ENCODE measurements at places on chromosomes 12 and 14.

GRCh38 chr14:94203473-94204210 lies 29.5 kb downstream of the PPP4R4 start:
- DNase-seq, result no peak

DNA sequence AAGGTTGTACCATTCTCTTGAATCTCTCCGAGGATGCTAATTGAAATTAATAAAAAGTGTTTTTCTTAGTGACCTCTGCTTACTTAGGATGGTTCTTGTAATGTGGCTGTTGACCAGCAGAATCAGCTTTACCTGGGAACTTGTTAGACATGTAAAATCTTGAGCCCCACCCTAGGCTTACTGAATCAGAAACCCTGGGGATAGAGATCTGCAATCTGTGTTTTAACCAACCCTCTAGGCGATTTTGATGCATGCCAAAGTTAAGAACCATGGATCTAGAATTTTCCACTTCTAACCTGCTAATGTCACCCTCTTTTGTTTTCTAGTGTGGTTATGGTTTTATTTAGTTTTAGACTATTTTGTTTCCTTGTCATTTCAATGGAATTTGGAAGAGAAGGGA lies 6.5 kb downstream of the NUBPL start:
- no peak for DNase-seq

DNA sequence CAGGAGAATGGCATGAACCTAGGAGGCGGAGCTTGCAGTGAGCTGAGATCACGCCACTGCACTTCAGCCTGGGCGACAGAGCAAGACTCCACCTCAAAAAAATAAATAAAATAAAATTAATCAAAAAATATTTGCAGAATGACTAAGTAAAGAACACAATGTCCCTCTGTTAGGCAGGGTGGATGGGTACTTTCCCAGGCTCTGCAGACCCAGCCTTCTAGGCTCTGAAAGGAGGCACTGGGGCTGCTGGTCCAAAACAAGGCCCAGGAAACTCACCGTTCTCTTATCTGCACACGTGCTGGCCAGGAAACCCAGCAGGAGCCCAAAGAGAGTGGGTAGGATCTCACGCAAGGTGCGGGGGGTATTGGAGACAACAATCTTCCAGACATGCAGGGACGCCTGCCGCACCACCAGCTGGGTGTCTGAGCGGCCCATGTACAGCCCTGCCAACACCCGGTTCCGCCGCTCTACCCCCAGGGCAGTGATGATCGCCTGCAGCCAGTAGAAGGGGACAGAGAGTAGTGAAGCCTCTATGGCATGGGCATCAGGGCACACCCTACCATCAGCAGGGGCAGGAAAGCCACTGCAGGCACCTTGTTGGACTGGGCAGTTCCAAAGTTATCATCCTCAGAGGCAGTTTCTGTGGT lies 25.8 kb upstream of the RAB35 start:
- DNase-seq, result no peak

DNA sequence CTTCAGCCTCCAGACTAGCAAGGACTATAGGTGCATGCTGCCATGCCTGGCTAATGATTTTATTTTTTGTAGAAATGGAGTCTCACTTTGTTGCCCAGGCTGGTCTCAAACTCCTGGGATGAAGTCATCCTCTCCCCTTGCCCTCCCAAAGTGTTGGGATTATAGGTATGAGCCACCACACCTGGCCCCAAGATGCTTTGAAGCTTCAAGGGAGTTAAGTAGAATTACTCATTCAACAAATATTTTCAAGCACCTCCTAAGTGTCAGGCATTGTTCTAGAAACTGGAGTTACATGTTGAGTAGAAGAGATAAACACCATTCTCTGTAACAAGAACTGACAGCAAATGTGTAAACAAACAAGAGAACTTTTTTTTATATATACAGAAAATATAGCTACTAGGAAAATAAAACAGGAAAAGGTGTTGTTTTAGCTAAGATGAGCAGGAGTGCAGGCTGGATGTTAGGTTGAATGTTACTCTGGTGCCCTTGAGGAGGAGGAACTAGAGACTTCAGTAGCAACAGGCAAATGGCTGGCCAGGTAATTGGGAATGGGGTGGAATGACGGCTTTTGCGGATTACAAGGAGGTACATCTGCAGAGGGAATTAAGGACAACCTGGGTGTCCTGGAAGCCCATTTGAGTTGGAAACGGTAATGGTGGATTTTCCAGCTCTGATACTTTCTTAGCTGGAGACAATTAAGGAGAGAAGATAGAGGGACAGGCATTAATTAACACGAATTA lies 32.0 kb upstream of the CFAP54 start:
- DNase-seq, result no peak

GRCh38 chr12:121789800-121790728 lies 3.4 kb downstream of the RHOF start:
- peak; percentile 94 for DNase-seq

GRCh38 chr14:68405961-68406360 lies 386.9 kb downstream of the ZFP36L1 start:
- no peak for DNase-seq

DNA sequence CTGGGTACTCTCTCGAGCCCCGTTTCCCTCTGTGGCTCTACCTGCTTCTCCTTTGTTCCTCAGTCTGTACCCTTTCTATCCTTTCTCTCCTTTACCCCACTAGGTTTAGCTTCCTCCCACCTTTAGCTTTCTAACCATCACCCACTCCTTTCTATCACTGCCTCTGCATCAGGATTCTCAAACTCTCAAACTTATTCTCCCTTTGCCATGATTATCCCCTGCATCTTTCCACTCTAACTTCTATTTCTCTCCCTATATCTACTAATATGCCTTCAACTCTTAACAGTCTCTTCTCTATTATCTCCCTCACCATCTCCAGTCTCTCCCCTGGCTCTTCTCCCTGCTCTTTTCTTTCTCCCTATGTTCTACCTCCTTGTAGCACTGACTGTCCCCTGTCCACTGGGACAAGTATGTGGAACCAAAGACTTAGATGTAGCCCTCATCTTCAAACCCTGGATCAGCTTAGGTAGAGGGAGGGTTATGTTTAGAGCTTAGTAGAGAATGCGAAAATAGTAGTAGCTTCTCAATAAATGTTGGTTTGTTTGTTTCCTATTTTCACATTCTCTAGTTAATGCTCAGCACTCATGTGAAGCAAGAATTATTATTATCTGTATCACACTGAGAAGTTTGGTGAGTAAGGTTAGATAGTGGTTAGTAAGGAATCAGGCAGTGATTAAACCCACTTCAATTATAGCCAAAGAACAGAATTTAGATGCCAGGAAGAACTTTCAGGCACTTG lies 3.4 kb downstream of the GDF11 start:
- DNase-seq, result no peak

GRCh38 chr14:56268039-56268438 lies 149.8 kb downstream of the PELI2 start:
- DNase-seq, result no peak

- DNase-seq, result no peak
These were observed 28.3 kb upstream of the DIO2 start for GRCh38 chr14:80239631-80240030.

- peak; percentile 14 for DNase-seq
These were observed 863 bp downstream of the DENND5B start for GRCh38 chr12:31589904-31590641.

GRCh38 chr12:52949413-52950331 lies 754 bp downstream of the KRT18 start:
- no peak for DNase-seq

- DNase-seq, result no peak
These were observed 114.7 kb upstream of the FKBP4 start for GRCh38 chr12:2679816-2680675.

GRCh38 chr12:130007771-130008170 lies 103.9 kb upstream of the TMEM132D start:
- DNase-seq, result no peak

GRCh38 chr12:46959502-46959901 lies 119.9 kb upstream of the PCED1B start:
- DNase-seq, result no peak

DNA sequence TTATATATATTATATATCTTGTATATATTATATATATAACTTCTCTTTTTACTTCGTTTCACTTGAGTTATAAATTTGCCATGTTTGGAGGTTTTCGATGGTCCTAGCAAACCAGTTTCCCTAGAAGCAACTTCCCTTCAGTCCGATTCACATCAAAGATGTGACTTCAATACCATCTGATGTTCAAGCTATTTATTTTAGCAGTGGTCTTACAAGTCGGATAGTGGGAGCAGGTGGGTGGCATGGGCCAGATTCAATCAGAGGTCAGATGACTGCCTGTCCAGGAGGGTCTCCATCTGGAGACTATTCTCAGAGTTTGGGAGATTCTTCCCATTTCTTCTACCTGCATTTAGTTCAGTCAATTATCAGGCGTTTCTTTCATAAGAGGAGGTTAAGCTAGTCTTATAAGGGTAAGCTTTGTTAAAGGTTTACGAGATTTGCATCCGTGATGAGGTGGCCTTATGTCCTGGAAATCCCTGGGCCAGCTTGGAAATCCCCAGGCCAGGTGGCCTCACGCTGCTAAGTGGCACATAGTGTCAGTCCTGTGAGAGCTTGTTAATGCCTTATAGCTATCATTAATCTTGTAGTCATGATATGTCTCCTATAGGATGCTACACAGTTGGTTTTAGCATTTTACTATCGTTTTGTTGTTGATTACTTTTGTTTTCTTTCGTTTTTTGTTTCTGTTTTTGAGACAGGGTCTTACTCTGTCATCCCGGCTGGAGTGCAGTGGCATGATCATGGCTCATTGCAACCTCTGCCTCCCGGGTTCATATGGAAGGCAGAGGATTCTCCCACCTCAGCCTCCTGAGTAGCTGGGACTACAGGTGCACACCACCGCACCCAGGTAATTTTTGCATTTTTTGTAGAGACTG lies 145.8 kb downstream of the BICD1 start:
- no peak for DNase-seq

DNA sequence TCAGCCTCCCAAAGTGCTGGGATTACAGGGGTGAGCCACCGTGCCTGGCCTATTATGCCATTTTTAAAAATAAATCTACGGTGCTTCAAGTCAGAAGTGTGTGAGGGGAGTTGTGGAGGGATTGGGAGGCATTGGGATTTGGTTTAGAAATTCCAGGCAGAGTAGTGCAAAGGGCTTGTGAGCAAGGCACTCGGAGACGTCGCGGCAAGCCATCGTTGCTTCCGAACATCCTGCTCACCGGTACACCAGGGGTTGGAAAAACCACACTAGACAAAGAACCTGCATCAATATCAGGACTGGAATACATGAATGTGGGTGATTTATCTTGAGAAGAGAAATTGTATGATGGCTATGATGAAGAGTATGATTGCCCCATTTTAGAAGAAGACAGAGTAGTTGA lies 227.0 kb downstream of the ALG10 start:
- no peak for DNase-seq

GRCh38 chr12:121278169-121279070 lies 18.1 kb downstream of the CAMKK2 start:
- DNase-seq, result no peak

DNA sequence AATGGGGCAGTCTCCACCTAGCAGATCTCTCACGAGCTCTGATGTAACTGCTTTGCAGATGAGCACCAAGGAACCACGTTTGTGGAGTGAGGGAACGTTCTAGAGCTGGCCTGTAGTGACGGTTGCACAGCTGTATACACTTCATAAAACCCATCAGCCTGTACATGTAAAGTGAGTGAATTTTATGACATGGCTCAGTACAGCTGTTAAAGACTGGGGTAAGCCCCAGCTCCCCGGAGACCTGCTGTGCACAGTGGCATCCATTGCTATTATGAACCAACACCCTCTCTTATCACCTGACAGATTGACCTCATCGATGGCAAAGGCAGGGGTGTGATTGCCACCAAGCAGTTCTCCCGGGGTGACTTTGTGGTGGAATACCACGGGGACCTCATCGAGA lies 20.6 kb downstream of the KMT5A start:
- DNase-seq, result no peak

- no peak for DNase-seq
These were observed 152.9 kb upstream of the CPM start for GRCh38 chr12:69085852-69086251.

- DNase-seq, result no peak
These were observed 30.8 kb downstream of the TTC7B start for GRCh38 chr14:90785471-90785870.

All from activated CD8-positive, alpha-beta memory T cell treated with anti-CD3 and anti-CD28 coated beads, Interleukin-2, amount 50 U/mL, for 4 hours (primary cell).